ENCODE measurements at places on chromosomes 7 and 10. TPM values are rescaled to one million over a fixed set of nuclear protein-coding genes. Genes with fewer than 3 reads are reported as not detected.

- DNase-seq = no peak
- no peak overlapping the region for H3K27ac ChIP-seq
- H3K27me3 ChIP-seq = no peaks in the 10 kb centered on the region
- no peak overlapping the region for H3K4me3 ChIP-seq
- no peaks in the 10 kb centered on the region for H3K4me1 ChIP-seq
- no peaks in the 10 kb centered on the region for H3K36me3 ChIP-seq
These were observed 161.5 kb upstream of the PRKCQ start for GRCh38 chr10:6741541-6741941.

DNA sequence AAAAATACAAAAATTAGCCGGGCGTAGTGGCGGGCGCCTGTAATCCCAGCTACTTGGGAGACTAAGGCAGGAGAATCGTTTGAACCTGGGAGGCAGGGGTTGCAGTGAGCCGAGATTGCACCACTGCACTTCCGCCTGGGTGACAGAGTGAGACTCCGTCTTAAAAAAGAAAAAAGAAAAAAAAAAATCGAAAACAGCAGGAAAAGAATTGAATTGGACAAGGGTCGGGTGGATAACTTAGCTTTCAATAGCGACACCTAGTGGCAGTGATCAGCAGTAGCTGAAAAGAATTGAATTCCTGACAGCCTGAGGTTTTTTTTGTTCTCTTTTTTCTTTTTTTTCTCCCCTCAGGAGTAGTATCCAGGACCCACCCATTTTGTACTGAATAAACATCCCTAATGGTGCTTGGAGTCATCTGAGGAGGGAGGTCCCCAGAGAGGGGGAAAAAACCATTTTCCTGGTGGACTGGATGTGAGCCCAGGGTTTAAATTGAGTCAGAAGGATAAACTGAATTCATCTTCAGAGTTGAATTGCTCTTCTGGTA is 55.1 kb downstream of the CYCS start:
- no peaks in the 10 kb centered on the region for H3K27me3 ChIP-seq
- no peak overlapping the region for H3K27ac ChIP-seq
- H3K4me1 ChIP-seq = no peaks in the 10 kb centered on the region
- H3K36me3 ChIP-seq = no peaks in the 10 kb centered on the region
- peak overlapping the region; percentile 32 for H3K4me3 ChIP-seq

DNA sequence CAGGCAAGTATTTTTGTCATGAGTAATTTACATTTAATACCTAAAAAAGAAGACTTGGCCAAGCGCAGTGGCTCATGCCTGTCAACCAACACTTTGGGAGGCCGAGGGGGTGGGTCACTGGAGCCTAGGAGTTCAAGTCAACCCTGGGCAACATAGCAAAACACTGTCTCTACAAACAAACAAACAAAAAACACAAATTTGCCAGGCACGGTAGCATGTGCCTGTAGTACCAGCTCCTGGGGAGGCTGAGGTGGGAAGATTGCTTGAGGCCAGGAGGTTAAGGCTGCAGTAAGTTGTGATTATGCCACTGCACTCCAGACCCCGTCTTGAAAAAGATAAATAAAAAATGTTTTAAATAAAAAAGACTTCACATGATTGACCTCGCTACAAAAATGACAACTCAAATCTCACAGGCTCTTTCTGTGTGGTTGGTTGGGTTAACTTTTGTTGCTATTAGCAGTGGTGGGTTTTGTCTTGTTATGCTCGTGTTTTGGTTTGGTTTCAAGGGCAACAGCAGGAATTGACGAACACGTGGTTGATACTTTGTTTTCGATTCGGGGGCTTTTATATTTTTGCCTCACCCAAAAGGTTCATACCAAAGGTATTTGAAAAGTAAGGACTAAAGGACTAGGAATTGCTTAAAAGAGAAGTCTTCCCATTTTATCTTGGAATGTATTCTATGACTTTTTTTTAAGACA is 227.2 kb upstream of the MKLN1 start:
- no peak overlapping the region for H3K4me3 ChIP-seq
- H3K27me3 ChIP-seq = no peaks in the 10 kb centered on the region
- DNase-seq = no peak
- no peak overlapping the region for H3K27ac ChIP-seq

GRCh38 chr10:16770670-16771069 is 46.6 kb downstream of the RSU1 start:
- no peak overlapping the region for H3K4me3 ChIP-seq
- no peak for DNase-seq
- H3K27me3 ChIP-seq = no peaks in the 10 kb centered on the region
- no peak overlapping the region for H3K27ac ChIP-seq
- no peaks in the 10 kb centered on the region for H3K4me1 ChIP-seq

GRCh38 chr10:3166496-3167290 is 5.9 kb downstream of the PITRM1 start:
- no peak overlapping the region for H3K27ac ChIP-seq
- DNase-seq = no peak
- no peak overlapping the region for H3K4me3 ChIP-seq

DNA sequence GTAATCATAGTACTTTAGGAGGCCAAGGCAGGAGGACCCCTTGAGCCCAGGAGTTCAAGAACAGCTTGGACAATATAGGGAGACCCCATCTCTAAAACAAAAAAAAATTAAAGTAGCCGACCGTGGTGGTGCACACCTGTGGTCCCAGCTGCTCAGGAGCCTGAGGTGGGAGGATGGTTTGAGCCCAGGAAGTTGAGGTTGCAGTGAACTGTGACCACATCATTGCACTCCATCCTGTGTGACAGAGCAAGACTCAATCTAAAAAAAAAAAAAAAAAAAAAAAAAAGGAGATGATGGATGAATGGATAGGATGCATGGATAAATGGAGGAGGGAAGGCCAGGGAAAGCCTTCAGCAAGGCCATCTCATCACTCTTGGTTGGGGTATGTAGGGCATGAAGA is 33.4 kb upstream of the BMPR1A start:
- H3K36me3 ChIP-seq = peaks cover 68% of the 10 kb centered on the region
- no peak for DNase-seq
- no peaks in the 10 kb centered on the region for H3K4me1 ChIP-seq

DNA sequence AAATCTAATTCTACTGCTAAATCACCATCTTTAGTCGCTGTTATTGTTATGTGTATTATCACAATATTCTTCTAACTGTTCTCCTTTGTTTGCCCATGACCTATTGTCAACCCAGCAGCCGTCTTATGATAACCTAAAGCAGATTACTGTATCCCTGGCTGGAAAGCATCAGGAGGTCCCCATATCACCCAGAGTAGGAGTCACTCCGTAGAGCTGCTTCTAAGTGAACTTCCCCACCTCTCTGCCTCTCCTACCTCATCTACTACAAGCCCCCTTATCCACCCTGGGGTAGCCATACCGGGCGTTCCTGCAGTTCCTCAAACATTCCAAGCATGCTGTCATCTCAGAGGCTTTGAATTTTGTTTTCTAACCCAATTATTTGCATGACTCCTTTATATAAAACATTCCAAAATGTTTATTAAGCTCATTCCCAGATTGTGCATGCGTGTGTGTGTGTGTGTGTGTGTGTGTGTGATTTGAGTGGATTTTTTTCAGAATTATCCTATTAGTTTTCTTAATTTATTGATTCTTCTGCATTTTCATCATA is 39.7 kb downstream of the POU6F2 start:
- H3K4me1 ChIP-seq = no peaks in the 10 kb centered on the region
- H3K27ac ChIP-seq = no peak overlapping the region
- no peak overlapping the region for H3K4me3 ChIP-seq
- no peaks in the 10 kb centered on the region for H3K36me3 ChIP-seq

GRCh38 chr10:104657457-104657856 is 16.4 kb downstream of the SORCS3 start:
- H3K27ac ChIP-seq = no peak overlapping the region
- DNase-seq = no peak
- no peaks in the 10 kb centered on the region for H3K36me3 ChIP-seq
- H3K27me3 ChIP-seq = no peaks in the 10 kb centered on the region
- H3K4me1 ChIP-seq = no peaks in the 10 kb centered on the region

DNA sequence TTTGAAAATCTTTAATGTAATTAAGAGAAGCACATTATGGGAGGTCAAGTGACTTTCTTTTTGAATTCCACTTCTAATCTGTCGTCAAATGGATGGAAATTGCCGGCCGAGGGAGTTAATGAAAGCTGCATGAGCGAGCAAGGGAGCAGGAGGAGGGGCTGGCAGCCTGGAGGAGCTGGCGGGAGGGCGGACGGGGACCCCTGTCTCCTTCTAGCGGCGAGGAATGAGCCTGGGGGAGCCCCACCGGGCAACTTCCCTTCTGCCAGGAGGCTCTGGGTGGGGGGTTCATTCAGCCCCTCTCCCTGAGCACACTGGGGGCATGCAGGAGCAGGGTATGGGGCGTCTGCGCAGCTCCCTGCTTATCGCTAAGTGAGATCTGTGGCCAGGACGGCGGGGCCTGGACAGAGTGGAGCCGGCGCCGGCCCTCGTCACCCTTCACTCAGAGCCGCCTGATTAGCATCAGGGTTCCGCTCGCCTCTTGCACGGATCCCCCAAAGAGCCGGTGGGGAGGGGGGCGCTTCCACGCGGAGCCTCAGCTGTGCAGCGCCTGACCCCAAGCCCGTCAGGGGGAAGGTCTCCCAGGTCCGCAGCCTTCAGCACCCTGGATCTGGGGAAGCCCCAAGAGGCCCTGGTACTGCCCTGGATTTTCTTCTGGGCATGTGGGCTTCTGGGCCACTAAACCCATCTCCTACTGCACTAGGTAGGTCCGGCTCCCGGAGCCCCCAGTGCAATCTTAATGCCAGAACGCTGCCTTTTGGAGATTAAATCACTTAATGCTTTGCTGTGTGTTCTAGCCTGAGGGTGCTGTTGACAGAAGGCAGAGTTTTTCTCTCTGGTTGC is 680.8 kb downstream of the LRMDA start:
- no peaks in the 10 kb centered on the region for H3K4me1 ChIP-seq
- H3K27ac ChIP-seq = no peak overlapping the region
- H3K27me3 ChIP-seq = no peaks in the 10 kb centered on the region
- DNase-seq = no peak

- no peaks in the 10 kb centered on the region for H3K36me3 ChIP-seq
- no peaks in the 10 kb centered on the region for H3K4me1 ChIP-seq
- H3K27ac ChIP-seq = no peak overlapping the region
These were observed 242.8 kb downstream of the GPR158 start for GRCh38 chr10:25417611-25418010.

GRCh38 chr10:71868192-71868697 is 17.2 kb upstream of the PSAP start:
- H3K27me3 ChIP-seq = no peaks in the 10 kb centered on the region
- peak; percentile 44 for DNase-seq
- H3K4me3 ChIP-seq = no peak overlapping the region
- no peaks in the 10 kb centered on the region for H3K36me3 ChIP-seq
- peaks cover 7% of the 10 kb centered on the region for H3K4me1 ChIP-seq

DNA sequence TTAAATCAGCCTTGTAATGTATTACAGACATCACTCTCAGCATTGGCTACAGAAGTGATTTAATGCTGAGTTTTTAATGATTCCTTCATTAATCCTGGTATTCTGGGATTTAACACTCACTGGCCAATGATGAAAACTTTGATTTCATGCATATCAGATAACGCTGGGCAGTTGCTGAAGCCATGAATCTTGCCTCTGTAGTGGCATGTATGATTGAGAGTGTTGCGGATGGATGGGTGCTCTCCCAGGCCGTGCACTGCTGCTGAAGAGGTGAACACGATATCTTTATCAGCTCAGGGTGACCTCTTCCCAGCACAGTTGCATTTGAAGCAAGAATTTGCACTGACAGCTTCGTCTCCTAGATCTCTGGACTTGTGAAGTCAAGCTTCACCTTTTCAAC is 168.7 kb downstream of the LRRC4 start:
- H3K4me1 ChIP-seq = no peaks in the 10 kb centered on the region
- H3K27me3 ChIP-seq = no peaks in the 10 kb centered on the region
- no peak overlapping the region for H3K27ac ChIP-seq
- H3K36me3 ChIP-seq = no peaks in the 10 kb centered on the region

DNA sequence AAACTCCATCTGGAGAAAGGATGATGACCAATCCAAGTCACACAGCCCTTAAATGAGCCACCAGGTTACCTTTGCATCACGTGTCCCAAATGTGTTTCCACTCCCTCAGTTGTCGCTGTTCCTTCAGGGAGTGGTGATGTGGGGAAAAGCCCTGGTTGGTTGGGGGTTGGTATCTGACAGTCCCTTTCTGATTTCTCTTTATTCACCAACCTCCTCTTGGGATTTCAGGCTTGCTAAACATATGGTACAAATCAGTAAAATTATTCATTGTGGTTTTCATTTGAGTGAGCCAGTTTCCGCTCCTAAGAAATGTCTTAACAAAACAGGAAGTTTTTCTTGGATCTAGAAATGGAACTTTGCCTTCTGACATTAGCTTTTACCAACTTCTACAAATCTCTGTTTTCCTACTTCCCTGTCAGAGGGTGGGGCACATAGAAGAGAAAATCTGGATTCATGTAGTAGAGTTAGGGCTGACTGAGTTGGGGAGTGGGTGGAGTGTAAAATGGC is 40.0 kb upstream of the KMT2E start:
- no peak overlapping the region for H3K4me3 ChIP-seq
- H3K27me3 ChIP-seq = no peaks in the 10 kb centered on the region
- no peak for DNase-seq
- no peaks in the 10 kb centered on the region for H3K36me3 ChIP-seq
- H3K27ac ChIP-seq = peak overlapping the region; percentile 73

DNA sequence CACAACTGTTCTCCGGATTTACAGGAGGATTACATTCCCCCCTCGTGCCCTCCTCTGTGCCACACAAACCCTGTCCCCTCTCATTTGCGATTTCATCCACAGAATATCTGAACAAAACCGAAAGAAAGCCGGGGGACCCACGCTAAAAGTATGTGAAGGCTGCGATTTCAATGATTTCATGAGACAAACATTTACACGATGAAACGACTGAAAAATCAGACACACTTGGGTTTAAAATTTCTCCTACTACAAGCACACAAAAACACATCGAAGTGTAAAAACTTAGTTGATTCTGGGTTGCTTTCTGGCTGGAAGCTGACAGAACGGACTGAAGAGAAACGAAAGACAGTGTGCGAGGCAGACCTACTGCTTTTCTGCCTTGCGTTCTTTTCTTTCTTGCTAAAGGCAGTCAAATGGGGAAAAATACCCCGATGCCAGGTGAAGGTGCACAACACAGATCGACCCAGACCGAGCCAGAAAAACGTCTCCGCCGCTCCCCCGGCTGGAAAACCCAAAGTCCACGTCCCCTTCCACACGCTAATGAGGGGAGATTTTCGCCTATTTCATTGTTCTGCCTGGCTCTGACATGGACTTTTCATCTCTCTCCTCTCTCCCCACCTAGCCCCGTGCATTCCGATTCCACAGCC is 1.2 kb downstream of the HIPK2 start:
- H3K36me3 ChIP-seq = peaks cover 6% of the 10 kb centered on the region
- DNase-seq = no peak
- H3K4me3 ChIP-seq = peak overlapping the region; percentile 78
- peak overlapping the region; percentile 96 for H3K27ac ChIP-seq

- peaks cover 13% of the 10 kb centered on the region for H3K4me1 ChIP-seq
- no peak for DNase-seq
- no peak overlapping the region for H3K27ac ChIP-seq
- H3K27me3 ChIP-seq = no peaks in the 10 kb centered on the region
- H3K4me3 ChIP-seq = no peak overlapping the region
These were observed 13.1 kb downstream of the HSPA12A start for GRCh38 chr10:116729243-116729642.

Gene HKDC1
- not detected for total RNA-seq

Gene SLC26A5
- not detected for total RNA-seq
